ENCODE measurements at places on chromosomes 11 and 22.

DNA sequence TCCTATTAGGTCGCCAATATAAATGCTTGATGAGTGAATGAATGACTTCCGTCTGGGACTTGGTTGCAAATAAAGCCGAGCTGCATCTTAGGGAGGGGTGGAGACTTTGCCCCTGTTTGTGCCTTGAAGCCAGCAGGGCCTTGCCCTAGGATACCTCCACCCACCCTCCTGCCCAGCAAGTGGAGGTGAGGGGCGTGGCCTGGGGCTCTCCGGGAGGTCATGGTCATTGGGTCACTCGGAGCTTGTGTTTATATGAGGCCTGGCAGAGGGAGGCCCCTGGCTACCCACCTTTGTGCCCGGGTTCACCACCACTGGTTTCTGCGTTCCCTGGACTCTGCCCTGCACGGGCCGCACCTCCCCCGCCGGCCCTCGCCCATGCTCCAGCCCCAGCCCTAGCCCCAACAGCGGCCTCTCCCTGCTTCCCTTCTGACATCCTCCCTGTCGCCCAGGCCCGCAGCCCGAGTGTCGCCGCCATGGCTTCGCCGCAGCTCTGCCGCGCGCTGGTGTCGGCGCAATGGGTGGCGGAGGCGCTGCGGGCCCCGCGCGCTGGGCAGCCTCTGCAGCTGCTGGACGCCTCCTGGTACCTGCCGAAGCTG is 4.3 kb downstream of the MPST start:
- no peak for DNase-seq

DNA sequence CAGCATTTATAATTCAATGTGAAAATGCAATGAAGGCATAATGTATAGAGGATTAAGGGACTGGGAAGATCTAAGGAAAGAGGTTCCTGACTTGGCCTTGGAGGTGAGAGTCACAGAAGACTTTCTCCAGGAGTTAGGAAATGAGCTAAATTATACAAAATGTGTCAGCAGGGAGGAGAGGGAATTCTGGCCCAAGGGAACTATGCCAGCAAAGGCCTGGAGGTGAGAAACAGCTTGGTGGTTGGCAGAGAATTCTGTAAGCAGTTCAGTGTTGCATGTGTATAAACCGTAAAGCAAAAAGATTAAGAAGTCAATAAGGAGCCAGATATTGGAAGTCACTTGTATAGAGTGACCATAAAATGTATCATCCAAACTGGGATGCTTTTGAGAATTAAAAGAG is 142.2 kb upstream of the SESN3 start:
- DNase-seq = no peak

- no peak for DNase-seq
These were observed 108.4 kb downstream of the FAT3 start for GRCh38 chr11:92332986-92333385.

GRCh38 chr22:46593996-46594946 is 25.9 kb upstream of the GRAMD4 start:
- DNase-seq = no peak

DNA sequence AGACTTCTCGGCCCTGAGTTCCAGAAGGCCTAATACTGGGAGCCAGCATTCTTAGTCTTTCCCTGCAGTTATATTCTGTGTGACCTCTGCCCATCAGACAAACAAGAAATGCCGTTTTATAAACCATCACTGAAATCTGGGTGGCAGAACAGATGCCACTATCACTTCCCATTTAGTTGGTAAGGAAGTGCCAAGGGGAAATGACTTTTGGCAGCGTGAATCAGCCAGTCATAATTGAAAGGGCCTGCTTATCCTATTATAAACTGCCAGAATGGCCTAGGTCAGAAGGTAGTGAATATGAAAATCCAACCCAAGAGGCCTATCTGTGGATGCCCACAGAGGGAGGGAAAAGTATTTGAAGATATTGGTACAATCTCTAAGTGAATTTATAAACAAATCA is 646.8 kb upstream of the CCDC90B start:
- no peak for DNase-seq

DNA sequence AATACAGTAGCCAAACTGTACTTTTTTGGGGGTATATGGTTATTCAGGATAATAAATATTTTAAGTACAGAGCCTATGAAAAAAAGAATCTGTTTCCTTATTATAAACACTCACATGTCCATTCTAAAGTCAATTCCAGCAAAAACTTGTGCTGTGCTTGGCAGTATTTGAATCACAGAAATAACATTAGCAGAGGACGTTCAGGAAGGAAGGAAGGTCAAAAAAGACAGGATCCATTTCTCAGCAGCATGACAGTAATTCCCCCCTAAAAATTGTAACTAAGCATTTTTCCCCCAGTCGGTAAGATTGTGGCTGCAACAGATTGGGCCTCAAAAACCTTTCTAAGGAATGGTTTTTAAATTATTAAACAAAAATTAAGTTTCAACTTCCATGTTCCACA is 124.8 kb downstream of the ATG16L2 start:
- DNase-seq = no peak

- DNase-seq = peak; percentile 91
These were observed 104.7 kb downstream of the KIAA1671 start for GRCh38 chr22:25057013-25057881.

DNA sequence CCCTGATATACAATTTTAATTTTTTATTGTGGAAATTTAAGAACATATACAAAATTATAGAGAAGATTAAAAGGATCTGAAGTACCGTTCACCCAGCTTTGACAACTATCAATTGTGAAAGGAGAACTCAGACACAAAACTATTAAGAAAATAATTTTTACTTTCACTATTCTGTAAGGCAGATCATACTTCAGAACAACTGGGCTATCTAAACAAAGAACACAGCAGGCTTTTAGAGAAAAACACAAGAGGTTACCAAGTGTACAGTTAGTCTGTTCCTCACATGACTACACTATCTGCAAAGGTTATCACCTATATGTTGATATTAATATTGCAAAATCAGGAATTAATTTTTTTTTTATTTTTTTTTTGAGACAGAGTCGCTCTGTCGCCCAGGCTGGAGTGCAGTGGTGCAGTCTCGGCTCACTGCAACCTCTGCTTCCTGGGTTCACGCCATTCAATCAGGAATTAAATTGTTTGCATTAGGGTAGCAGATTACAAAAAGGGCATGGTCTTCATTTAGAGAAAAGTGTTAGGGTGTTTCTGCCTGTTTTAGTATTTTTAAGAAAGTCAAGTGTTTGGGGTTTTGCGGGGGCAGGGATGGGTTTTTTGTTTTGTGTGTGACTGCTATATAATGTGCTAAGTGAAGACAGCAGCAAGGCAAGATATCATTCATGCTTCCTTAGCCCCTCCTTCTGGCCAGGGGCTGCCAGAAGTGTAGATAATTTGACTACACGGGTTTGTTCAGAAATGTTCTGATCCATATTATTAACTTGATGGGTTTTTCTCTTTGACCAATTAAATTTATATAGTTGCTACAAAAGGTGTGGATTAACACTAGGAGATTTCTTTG is 27.6 kb upstream of the SIK2 start:
- no peak for DNase-seq

- DNase-seq = no peak
These were observed 33.3 kb downstream of the ABTB2 start for GRCh38 chr11:34324466-34324865.

DNA sequence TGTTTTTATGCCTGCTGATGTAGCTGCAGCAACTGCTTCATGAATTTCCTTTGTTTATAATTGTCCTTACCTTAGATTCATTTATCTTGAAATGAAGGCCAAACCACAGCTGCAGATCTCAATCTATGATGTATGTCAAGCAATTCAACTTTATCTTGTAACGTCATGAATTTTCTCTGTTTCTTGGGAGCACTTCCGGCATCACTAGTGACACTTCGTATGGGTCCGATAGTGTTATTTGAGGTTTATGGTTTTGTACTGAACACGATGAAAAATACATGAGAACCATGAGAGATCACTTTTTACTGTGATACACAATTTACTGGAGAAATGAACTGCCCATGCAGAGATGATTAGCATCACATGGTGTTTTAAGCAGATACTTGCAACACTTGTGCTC is 98.5 kb downstream of the CSTPP1 start:
- no peak for DNase-seq

- no peak for DNase-seq
These were observed 364.3 kb downstream of the SHANK2 start for GRCh38 chr11:70888061-70888460.

DNA sequence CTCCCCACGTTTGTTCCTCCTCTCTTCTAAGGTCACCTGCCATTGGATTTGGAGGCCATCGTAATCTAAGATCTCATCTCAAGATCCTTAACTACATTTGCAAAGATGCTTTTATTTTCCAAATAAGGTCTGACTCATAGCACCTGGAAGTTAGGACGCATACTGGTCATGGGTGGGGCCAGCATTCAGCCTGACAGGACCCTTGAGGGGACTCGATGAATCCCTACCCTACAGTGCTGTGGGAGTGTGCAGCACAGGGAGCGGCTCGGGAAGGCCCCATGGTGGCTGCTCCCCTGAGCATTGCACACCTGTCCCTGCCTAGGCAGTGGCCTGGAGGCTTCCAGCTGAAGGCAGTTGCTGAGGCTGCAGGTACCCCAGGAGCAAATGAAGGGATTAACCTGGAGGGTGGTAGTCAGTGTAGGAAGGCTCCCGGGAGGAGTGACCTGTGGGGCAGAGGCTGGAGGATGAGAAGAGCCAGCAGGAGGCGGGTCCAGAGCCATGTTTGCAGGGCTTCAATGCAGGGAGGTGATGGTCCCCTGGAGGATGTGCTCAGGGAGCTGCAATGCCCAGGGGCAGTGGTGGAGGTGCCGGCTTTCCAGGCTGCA is 362.2 kb downstream of the CTTN start:
- DNase-seq = no peak

DNA sequence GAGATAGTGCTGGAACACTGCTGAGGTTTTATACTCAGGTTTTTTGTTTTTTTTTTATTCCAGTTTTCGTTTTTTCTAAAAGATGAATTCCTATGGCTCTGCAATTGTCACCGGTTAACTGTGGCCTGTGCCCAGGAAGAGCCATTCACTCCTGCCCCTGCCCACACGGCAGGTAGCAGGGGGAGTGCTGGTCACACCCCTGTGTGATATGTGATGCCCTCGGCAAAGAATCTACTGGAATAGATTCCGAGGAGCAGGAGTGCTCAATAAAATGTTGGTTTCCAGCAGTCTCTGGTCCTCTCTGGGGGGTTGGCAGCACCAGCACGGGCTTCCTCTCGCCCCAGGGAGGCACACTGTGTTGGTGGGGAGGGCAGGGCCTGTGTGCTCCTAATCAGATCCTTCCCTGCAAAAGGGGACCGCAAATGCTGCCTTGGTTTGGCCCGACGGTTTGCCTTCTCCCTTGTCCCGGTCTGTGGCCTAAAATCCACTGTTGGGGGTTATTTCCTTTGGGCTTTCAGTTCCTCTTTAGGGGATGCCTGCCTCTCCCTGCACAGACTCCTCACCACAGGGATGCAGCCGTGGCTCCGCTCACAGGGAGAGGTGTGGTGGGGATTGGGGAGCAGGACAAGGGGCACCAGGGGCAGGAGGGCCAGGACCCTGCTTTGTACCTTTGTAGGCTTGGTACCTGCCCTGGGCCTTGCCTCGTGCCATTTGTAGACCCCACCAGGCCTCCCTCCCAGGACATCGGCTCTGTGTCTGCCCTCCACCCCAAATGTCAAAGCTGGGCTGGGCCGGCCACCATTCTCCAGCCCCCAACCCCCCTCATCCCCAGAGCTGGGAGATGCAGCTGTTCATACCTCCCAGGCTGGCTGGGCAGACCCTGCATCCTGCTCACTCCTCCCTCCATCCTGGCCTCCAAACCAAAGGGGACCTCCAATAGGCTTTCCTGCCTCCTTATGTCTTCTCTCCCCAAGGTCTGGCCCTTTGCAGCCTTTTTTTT is 13.5 kb downstream of the MCAT start:
- DNase-seq = no peak

- DNase-seq = no peak
These were observed 5.4 kb downstream of the APIP start for GRCh38 chr11:34910817-34911216.

GRCh38 chr11:67274768-67275605 is 8.7 kb downstream of the GRK2 start:
- DNase-seq = no peak

DNA sequence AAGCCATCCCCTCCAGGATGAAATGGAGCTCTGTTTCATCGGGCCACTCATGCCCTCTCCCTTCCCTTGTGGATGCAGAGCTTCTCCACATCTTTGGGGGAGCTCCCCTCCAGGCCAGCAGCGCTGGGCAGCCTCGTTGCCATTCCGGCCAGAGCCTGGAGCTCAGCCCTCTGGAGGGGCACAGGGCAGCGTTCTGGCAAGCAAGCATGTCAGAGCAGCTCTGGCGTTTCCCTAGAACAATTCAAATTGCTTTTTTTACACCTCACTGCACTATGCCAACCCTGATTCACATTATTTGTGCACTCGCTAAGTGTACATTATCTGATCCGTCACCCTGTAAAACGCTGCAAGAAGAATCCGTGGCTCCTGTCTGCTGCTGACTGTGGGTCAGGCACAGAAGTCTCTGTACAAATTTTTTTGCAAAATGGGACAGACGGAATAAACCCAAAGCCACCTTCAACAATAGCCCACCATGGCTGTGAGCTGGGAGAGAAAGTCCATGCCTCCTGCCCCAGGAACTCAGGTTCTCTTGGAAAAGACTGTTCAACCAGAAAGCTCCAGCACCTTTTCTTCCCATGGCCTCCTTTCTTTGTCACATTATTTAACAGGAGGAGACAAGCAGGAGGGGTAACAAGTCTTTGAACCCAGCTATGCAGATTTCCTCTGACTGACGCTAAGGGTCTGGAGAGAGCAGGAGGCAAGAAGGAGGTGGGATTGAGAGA is 139.5 kb upstream of the CADM1 start:
- no peak for DNase-seq

- no peak for DNase-seq
These were observed 28.4 kb downstream of the SHANK2 start for GRCh38 chr11:71223671-71224660.

DNA sequence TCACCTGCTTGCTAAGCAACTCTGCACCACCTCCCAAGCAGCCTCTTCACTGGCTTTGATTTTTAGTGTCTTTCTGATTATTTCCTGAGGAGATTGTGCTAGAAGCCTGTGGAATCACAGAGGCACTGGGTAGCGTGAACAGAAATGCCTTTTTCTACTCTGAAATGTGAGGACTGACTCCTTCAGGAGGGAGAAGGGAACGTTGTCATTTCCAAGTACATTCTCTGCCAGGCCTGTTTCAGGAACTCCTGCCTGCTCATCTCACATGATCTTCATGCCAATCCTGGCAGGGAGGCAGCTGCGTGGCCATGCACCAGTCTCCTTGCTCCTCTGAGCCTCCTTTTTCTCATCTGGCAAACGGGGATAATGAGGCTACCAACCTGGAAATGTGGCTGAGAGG is 49.8 kb upstream of the PRDM11 start:
- no peak for DNase-seq

DNA sequence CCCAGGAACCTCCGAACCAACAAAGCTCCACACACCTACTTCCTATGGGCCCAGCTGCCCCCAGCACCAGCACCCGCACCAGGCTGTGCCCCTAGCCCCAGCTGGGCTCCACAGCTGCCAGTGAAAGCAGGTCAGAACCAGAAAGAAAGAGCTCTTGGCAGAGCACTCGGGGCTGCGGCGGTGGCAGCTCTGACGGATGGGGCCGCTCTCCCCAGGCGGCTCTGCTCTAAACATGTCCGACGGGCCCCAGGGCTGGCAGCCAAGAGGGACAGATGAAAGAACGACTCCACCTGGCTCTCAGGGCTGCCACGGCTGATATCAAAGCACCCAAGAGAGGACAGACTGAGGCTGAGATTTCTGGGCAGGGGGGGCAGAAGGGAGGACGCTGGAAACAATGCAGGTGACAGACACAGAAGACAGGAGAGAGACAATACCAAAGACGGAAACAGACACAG is 25.7 kb downstream of the LRFN4 start:
- DNase-seq = no peak

Measured in activated CD4-positive, alpha-beta T cell treated with anti-CD3 and anti-CD28 coated beads, Interleukin-2, Interleukin-6, amounts not matched to agents 100 ng/mL and 50 ng/mL, durations not matched to agents 16 hours and 8 hours (primary cell).